ENCODE measurements at places on chromosomes 11 and 22.

DNA sequence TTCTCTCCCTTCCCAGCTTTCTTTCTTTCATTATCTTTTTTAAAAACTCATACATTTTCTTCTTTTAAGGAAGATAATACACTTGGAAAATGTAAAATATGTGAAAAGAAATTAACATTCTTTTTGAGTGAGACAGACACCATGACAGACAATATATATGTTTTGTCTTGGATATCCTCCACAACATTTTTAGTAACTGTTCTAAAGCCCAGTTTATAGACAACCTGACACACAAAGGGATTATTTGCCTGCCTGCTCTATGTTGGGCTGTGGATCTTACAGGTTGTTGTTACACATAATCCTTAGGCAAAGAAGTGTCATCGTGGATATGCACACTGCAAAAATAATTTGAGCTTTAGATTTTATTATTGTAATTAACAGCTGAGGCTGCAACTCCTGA lies 301.4 kb upstream of the PDGFD start:
- no peak for DNase-seq

- DNase-seq: no peak
Observed at GRCh38 chr11:1086171-1087102, 11.8 kb downstream of the MUC2 start.

DNA sequence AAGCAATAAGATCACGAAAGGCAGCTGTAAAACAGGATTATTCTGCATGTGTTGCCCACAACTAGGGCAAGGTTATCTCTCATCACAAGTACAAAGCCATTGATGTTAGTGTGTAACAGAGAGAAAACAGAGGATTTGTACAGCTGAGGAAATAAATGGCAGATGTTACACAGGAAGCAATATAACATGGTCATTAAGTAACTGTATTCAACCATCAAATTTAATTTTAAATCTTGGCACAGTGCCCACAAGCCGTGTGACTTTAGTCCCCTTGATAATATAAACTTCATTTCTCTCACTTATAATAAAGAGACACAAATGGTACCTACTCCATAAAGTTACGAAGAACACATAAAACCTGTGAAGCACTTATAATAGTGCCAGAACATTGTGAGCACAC lies 17.3 kb downstream of the OR51E2 start:
- DNase-seq: no peak

- no peak for DNase-seq
Observed at GRCh38 chr11:71388637-71389235, 59.5 kb downstream of the DHCR7 start.

DNA sequence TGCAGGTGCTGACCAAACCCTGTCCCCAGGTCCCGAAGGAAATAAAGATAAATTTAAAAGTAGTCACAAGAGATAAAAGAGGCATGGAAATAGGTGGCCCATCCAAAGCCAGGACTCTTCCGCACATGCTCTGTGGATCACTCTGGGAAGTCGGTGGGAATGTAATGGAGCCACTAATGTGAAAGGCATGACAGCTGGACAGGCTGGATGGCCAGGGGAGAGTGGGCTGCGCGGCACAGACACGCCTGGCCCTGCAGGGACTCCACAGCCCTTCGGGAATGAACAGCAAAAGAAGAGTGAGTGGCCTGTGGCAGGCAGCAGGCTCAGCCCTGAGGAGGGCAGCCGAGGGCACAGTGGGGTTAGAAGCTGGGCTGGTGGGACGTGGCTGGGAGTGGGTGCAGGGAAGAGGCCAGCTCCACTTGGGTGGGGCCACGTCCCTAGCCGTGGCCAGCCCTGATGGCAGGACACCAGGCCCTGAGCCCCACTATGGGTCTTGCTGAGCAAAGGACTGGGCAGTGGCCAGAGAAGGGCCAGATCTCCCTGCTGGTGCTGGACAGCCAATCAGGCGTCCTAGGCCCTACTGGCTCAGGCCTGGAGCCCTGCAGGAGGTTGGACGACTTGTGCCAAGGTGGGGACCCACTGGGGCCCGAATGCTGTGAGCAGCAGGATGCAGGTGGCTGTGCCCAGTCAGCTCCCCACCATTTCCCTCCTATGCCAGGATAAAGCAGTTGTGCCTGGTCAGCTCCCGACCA lies 31.3 kb upstream of the GNB1L start:
- no peak for DNase-seq

DNA sequence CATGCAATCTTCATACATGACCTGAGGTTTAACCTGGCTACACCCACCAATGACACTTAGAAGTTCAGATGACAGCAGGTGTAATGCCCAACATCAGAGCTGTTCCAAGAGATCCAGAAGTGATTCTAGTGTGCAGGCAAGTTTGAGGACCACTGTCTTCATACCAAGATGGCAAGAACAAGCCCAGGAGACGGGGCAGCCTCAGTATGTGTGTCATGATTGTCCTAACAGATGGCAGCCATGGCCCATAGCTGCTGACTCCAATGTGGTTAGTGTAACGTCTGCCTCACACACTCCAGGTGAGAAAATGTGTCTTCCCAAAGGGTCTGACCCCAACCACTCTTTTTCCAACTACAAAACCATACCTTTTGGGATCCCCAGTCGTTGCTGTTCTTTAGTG lies 97.3 kb downstream of the ETS1 start:
- no peak for DNase-seq

GRCh38 chr22:38289583-38290082 lies 16.8 kb upstream of the TMEM184B start:
- no peak for DNase-seq

DNA sequence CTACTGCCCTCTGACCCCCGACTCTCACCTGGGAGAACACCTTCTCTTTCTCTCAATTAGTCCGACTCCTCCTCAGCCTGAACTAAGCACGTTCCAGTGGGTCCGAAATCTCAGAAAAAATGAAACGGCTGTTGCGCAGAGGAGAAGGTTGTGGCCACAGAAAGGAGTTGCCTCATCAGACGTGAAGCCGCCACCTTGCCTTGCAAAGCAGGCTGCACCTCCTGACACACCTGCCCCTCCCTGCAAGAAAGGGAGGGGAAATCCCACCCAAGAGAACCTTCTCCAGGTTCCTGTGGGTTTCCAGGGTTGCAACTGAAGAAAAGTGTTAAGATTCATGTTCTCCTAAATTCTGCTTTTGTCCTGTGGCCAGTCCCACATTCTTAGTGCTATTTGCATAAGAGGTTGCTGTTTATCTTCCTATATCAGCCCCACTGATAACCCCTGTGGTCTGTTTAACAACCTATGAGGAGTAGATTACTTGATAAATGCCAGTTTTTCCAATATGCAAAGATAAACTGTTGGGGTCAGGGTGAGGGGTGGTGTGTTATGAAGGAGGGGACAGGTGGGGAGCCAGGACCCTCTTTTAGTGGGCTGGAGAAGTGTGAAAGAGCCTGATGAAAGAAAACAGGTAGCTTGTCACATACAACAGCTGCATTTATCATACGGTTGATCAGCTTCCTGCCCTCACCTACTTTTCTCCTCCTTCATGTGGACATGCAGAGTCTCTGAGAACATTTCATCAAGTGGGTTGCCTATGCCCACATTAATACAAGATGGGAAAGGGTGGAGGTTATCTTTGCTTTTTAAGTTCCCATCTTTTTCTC lies 18.2 kb downstream of the ZBTB16 start:
- DNase-seq: no peak

DNA sequence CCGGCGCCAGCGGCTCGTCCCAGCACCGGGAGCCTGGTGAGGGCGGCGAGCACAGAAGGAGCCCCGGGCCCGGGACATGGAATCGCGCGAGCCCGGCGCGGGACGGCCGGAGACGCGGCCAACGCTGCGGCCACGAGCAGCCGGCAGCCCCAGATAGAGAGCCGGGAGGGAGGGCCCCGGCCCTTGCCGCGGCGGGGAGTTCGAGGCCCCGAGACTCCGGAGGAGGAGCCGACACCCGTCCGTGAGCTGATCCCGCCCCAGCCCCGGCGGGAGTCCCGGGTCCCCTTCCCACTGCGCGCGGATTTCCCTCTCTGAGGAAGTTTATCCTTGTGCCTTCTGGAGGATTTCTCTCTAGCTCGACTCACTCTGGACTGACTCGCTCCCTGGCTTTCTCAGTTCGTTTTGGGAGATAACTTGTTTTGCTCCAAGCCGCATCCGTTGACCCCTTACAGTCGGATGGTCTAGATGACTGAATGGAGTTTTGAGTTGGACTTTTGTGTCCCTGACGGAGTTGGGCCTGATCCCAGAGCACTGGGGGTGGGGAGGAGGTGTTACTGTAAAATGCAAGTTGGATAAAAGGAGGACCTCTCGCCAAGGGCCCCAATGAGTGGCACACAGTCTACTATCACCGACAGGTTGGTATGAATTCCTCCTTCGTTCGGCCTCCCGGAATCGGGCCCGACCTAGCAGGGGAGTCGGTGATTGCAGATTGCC lies 585 bp downstream of the ARHGEF12 start:
- DNase-seq: no peak

- DNase-seq: no peak
Observed at GRCh38 chr11:57502376-57502775, 13.1 kb downstream of the SLC43A1 start.

DNA sequence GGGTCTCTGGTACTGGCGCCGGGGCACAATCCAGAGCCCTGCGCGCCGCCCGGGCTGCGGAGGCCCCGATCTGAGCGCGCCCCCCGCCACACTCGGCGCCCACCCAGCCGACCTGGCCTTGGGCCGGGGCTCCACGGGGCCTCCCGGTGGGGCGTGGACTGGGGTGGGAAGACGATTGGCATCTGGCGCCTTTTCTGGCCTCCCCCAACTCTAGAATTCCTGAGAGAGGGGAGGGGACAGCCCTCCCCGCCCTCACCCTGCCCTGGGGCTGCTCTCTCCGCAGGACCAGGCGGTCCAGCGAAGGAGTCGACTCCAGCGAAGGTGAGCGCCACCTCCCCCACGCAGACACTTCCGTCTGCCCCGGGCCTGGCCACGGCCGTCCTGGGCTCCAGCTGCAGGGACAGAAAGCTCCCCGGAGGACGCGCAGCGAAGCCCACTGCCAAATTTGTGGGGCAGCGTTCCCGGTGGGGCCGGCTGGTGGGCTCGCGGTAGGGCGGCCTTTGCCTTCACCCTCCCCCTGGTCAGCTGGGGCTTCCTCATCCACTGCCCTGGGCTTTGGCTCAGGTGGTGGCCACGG lies 593 bp downstream of the SSH3 start:
- DNase-seq: no peak

- peak; percentile 39 for DNase-seq
Observed at GRCh38 chr11:30914143-30914762, 328.1 kb upstream of the MPPED2 start.

DNA sequence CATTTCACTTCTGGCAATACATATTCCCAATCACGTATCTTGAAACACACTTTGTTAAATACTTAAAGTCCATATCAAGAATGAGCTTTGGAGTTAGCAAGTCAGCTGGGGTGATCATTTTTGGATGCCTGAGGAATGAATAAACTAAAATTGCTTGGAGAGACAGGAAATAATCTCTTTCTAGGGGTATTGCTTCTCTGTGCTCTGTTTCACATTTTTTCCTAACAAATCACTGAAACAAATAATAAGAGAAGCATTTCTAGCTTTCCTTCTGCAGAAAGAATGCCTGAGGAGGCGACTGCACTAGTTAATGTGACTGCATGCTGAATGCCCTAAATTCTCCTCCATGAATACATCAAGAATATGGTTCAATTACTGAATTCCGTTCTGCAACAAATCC lies 541.4 kb upstream of the CCDC90B start:
- DNase-seq: no peak

DNA sequence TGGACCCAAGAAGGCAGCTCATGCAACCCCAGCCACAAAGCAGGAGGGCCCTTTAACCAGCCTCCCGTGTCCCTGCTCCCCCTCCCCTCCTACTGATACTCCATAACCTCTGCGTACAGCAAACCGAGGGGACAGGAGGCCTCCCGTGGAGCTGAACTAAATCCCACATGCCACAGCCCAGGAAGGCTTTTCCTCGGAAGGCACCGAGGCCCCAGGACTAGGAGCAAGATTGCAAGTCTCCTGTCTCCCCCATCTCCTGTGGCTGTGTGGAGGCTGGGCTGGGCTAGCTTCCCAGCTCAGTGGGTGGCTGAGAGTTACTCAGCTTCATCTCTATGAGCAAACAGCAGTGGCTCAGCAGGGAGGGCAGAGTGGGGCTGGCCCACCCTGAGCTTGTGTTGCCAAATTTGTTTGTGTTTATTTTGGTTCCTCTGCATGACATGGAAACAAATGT lies 62.7 kb upstream of the NECTIN1 start:
- DNase-seq: peak; percentile 23

DNA sequence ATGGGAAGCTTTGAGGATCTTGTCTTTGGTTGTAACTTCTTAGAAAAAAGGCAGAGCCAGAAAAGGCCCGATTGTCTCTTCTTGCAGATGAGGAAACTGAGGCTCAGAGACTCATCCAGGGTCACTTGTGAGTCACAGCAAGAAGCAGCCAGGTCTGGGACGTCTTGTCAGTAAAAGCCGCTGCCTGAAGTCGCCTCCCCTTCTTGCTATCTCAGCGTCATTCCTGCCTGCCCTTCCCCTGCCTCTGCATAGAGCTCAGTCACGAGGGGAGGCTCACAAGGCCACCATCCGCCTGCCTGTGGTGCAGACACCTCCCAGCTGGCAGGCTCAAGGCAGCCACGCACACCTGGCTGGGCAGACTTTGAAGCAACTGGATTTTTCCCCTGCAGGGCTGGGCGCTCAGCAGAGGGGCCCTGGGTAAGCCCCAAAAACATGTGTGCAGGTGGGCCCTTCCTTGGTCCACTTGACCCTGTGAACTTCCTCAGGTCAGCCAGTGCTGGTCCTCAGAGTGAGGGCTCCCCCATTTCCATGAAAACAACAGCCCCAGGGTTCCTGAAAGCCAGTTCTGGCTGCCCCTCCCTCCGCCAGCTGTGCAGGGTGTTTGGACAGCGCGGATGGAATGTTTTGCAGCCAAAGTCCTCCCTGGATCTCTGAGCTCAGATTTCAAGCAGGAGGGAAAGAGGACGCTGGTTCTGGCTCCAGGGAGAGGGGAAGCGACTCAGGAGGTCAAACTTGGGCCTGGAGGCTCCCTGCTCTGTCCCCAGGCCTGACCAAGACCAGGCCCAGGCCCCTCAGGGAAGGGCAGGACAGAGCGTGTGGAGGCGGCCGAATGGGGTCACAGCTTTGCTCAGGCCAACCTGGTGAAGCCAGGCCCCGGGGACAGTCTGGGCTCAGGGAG lies 6.0 kb upstream of the RAB3IL1 start:
- DNase-seq: peak; percentile 29

DNA sequence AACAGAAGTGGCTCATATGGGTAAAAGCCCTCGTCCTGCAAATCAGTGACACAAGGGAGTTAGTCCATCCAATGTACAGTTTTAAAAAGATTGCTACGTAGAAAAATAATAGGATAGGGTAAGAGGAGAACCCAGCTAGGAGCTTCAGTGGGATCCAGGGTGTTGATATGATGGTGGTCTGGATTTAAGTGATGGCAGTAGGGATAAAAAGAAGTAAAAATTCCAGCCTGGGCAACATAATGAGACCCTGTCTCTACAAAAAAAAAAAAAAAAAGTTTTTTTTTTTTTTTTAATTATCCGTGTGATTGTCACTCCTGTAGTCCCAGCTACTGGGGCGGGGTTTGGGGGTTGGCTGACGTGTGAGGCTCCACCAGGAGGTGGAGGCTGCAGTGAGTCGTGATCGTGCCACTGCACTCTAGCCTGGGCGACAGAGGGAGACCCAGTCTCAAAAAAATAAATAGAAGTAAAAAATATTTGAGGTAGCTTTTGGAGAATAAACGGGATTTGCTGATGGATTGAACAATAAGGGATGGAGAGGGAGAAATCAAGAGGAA lies 7.0 kb upstream of the L3MBTL2 start:
- no peak for DNase-seq

All from skeletal muscle cell (primary cell).